Activated CD8-positive, alpha-beta memory T cell treated with anti-CD3 and anti-CD28 coated beads for 1 hour (primary cell): ENCODE measurements at places on chromosomes 5 and 9.

DNA sequence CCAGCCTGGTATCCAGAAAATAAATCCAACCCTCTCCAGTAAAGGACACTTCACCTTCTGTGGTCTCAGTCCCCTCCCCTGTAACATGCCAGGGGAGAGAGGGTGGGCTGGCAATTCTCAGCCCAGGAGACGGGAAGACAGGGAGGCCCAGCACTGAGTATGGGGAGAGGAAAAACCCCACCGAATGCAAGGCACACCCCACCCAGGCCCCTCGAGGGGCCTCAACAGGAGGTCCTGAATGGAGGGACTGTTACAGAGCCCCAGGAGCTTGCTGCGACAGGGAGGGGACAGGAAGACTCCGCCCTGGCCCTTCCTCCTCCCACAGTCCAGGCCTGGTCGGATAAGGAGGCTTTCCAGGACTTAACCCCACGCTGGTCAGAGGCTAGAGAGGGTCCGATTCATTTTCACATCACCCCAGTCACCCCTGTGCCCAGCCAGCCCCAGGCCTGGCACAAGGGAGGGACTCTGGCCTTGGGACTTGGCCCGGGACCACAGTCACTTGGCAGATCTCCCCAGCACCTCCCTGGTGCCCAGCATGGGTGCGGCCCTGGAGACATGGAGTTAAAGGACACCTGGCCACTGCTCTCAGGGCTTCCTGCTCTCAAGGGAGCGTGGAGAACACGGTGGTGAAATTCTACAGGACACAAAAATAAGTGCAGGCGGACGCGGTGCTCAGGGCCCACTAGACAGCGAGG lies 44.9 kb upstream of the STXBP1 start:
- no peak for DNase-seq

DNA sequence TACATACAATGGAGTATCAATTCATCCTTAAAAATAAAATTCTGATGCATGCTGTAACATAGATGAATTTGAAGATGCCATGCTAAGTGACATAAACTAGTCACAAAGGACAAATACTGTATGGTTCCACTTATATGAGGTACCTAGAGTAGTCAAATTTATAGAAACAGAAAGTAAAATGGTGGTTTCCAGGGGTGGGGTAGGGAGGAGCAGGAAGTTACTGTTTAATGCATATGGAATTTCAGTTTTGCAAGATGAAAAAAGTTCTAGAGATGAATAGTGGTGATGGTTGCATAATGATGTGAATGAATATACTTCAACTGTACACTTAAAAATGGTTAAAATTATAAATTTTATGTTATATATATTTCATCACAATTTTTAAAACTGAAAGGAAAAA lies 57.3 kb upstream of the FNIP1 start:
- DNase-seq = no peak

- no peak for DNase-seq
Measured at GRCh38 chr9:110546411-110546871, 33.1 kb downstream of the SVEP1 start.

GRCh38 chr5:163362840-163363371 lies 74.5 kb upstream of the CCNG1 start:
- no peak for DNase-seq

DNA sequence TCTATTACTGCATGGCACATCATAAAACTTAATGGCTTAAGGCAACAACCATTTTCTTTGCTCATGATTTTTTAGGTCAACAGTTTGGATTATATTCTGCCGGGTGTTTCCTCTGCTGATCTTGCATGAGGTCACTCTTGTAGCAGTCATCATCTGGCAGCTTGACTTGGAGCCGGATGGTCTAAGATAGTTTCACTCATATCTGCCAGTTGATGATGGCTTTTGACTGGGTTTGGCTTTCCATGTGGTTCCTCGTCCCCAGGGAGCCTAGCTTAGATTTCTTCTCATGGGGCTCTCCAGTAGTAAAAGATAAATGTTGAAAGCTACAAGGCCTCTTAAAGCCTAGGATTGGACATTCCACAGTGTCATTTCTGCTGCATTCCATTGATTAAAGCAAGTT lies 27.4 kb downstream of the LNPEP start:
- no peak for DNase-seq

DNA sequence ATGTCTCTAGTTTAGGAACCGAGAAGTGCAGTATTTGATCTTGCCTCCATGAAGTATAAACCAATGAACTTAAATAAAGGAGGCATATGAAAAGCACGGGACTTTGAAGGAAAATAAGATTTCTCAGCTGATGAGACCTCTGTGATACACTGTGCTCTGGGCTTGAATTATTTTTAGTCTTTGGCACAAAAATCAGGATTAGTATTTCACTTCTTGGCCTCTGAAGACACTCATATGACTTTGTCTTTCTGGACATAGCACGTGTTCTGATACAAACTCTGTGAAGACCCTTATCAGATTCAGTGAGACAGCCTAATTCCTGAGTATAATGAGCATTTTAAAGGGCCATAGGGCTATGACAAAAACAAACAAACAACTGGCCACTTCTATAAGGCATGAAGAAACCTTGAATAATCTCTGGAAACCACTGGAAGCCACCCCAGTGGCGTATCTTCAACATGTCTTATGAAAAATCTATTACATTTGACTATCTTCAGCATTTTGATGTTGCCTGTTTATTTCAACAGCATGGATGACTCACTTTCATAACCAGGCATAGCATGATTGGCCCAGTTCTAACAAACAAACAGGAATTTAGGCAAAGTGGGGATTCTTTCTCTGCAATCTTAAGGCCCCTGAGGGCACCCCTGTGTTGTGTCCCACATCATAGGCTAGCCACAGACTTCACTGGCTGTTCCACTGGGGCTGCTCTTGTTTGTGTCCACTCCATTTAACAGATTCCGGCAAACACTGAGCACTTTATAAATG lies 90.3 kb upstream of the ZNF462 start:
- no peak for DNase-seq

DNA sequence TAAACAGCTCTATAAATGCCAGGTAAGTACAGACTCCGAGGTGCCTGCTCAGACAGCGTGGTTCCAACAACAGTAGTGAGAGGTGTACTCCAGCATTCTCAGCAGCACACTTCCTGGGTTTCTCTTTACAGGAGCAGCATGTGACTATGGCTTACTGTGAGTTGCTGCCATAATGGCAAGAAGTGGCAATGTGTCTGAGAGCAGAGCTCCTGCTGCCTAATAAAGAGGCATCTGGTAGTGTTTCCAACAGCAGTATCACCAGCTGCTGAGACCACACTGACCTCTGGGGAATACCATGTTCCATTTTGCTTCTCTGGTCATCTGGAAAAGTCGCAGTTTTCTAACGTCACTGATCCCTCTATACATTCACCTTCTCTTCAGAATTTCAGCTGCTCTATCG lies 398.2 kb downstream of the SLCO4C1 start:
- DNase-seq = no peak

GRCh38 chr9:27402626-27403025 lies 105.7 kb upstream of the EQTN start:
- no peak for DNase-seq

DNA sequence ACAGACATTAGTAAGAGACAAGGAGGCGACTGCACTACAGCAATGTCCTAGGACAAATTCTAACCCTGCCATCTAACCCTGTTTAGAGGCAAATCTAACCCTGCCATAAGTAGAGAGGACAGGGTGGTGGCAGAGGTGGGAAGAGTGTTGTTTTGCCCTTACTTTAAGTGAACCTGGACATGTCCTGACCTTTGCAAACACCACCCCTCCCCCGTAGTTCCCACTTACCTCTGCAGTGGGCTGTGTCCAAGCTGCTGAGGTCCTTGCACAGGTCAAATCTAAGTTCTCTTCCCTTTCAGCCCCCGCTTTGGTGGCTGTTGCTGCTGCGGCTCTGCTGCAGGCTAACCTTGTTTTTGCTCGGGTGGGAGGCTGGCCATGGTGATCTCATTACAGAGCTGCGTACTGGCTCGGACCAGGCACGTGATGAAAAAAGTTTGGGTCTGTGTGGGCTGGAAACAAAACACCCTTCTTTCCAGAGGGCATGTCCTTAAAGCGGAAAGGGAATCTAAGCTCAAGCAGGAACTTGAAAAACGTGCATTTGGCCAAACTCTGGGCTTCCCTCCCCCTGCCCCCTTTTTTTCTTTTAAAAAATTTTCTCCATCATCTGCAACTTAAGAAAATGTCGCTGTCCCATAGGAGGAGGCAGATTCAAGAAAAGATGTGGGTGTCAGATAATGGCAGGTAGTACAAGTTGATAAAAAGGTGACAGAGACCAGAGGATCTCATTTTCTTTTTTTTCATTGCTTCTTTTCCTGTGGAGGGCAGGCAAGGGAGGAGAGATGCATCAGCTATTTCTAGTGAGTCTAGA lies at the start of gene FAXDC2:
TSS of gene FAXDC2 (minus strand) at position 349 of the 808 bp plus-strand sequence. CDS start 12,425 bp downstream, outside the sequence.
- DNase-seq = no peak

DNA sequence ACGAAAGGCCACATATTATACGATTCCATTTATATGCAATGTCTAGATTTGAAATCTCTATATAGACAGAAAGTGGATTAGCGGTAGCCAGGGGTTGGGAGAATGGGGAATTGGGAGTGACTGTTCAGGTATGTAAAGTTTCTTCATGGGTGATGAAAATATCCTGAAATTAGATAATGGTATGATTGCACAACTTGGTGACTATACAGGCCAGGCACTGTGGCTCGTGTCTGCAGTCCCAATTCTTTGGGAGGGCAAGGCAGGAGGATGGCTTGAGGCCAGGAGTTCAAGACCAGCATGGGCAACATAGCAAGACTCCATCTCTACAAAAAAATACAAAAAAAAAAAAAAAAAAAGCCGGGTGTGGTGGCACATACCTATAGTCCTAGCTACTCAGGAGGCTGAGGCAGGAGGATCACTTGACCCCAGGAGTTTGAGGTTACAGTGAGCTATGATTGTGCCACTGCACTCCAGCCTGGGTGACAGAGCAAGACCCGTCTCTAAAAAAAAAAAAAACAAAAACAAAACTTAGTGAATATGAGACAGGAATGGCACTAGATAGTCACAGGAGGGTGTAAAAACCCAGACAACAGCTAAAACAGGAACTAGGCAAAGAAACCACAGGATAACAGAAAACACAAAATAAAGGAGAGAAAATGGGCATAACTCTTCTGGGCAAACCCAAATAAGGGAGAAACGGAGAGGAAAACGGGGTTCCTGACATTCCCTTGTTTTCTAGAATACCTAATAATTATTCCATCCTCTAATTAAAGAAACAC lies 72.1 kb upstream of the ZNF618 start:
- DNase-seq = no peak

DNA sequence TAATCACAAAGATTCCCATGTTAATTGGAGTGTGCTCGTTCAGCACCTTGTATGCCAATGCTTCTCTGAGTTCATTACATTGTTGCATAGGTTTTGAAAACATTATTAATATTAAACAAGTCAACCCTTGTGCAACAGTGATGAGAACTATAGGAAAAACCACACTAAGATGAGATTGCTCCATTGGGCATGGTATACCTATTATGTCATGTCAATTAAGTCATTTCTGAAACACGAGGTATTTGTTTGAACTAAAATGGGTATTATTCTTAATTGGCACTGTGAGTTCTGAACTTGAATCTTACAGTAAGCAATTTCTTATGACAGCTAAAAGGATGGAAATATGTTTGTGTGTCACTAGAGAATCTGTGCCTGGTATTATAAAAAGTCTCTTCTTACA lies 447.7 kb downstream of the EFNA5 start:
- DNase-seq = no peak

GRCh38 chr5:11547730-11548129 lies 356.5 kb downstream of the CTNND2 start:
- no peak for DNase-seq

DNA sequence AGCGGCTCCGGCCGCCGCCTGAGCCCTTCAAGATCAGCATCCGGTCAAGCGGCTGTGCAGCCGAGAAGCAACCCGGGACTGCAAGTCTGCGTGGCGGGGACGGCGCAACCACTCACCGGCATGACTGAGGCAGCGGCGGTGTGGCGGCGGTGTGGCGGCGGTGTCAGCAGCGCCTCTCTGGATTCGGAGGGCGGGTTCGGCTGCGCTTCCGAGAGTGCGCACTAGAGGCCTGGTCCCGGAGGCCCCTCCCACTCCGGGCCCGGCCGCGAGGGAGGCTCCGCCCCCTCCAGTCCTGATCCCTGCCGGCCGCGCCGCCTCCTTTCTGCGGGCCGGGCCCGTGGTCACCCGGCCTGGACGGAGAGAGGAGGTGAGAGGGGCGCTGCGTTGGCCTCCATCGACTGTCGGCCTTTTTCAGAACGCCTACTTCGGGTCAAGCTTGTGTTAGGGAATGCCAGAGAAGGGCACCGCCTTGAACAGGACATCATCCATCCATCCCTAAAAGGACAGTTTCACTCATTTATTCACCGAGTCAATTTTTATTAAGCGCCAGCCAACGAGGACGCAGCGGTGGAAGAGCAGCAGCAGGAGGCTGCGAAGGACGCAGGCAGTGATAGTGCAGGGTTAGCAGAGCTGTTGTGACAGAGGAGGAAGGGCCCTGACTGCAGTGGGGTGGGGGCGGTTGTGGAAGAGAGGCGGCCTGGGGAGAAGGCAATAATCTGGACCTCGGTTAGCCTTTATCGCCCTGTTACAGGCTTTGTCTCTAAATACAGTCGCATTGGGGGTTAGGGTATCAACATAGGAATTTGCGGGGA lies at the start of gene ATOX1:
TSS of gene ATOX1 (minus strand) at position 202 of the 812 bp plus-strand sequence. CDS start at position 122, 80 bp downstream.
- DNase-seq = peak; percentile 84

DNA sequence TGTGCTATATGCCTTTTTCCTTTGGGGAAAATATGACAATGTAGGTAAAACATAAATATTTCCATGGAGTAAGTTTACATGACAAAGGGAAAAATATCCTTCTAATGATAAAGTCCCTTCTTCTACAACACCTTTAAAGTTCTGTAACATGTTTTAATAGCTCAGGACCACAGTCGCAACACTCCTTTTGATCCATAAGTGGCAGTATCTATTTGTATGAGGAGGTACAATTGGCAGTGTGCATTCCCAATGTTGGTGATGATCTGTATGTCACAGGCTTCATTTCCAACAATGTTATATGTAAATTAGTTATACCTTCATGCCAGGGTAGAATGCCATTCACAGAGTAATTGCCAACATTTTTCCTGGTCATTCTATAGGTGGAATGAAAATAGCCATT lies 127.1 kb upstream of the CCNH start:
- DNase-seq = no peak

GRCh38 chr9:131724683-131725082 lies 15.2 kb downstream of the RAPGEF1 start:
- no peak for DNase-seq

- DNase-seq = no peak
Measured at GRCh38 chr9:73892335-73892734, 604.8 kb upstream of the RORB start.
